ENCODE measurements at places on chromosomes 11 and 22. TPM values are rescaled to one million over a fixed set of nuclear protein-coding genes. Genes with fewer than 3 reads are reported as not detected.

Gene PANX2
- total RNA-seq: 4.5 TPM

GRCh38 chr22:22667966-22668880 is 23.8 kb downstream of the GGTLC2 start:
- no peak for DNase-seq

GRCh38 chr22:40428796-40429195 is 58.4 kb downstream of the SGSM3 start:
- no peak for DNase-seq

- DNase-seq: no peak
These were observed 48.8 kb upstream of the CD44 start for GRCh38 chr11:35090125-35090524.

Gene RNF26
- 10.5 TPM for total RNA-seq

Gene TMPRSS6
- under 0.01 TPM for total RNA-seq

GRCh38 chr11:63614136-63614671 is at the start of gene PLAAT3:
Gene PLAAT3 (minus strand): TSS chr11:63614433. CDS start chr11:63614014, 419 bp downstream.
- DNase-seq: no peak

Gene DEFB131B
- not detected for total RNA-seq

DNA sequence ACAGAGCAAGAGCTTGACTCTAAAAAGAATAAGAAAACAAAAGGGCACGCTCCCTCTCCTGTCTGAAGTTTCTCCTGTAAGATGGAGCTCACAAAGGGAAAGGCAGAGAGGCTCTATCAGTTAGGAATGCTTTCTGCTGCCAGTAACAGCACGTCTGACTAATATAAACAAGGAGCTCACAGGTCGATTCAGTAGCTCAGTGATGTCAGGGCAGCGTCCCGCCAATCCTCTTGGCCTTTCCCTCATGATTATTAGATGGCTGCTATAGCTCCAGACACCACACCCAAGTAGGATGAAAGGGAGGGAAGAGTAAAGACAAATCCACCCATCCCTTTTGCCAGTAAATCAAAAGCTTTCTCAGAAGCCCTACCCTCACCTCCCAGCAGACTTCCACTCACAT is 51.3 kb upstream of the HMGXB4 start:
- DNase-seq: no peak

Gene DLG2
- 12.0 TPM for total RNA-seq

Gene NDUFS8
- 112 TPM for total RNA-seq

Gene NRXN2
- total RNA-seq: not detected

DNA sequence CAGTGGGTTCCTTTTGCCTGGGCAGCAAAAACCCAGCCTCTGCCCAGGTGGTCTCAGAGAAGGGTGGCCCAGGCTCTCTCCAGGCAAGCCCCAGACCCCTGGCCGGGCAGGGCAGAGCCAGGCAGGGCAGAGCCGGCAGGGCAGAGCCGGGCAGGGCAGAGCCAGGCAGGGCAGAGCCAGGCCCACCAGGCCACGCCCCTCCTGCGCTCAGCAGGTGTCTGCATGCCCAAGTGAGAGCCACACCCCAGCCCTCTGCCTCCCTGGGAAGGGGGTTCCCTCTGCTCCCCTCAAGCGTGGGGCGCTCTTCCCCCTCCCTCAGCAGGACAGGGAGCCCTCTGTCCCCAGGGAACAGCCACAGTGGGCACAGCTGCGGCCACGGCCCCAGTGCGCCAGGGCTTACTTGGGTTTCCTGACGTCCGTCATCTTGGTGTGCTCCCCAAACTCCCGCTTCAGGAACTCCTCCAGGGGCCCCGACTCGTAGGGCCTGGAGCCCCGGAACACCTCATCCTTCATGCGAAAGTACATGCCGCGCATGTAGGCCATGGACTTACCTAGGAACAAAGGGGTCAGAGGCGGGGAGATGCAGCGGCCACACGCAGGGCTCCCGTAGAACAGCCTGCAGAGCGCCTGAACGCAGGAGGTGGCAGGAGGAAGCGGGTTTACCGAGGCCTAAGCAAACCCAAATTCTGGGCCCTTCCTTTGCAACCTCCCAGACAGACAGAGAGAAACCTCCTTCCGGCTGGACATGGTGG is 10.1 kb upstream of the BAIAP2L2 start:
- no peak for DNase-seq

DNA sequence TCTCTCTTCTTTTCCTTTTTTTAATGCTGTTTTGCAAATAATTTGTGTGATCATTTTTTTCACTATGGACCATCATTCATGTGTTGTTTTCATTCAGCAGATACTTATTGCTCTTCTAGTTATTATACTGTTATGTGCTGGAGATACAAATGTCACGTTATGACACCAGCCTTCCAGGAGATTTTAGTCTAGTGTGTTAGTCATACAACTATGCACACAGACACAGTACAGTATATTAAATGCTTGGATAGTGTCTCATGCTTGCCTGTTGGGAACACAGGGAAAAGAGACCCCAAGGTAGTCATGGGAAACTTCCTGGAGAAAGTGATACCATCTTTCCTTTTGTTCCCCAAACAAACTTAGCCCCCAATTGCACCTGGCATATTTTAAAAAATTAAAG is 116.1 kb downstream of the UVRAG start:
- no peak for DNase-seq

- no peak for DNase-seq
These were observed 388 bp downstream of the TMEM121B start for GRCh38 chr22:17120711-17121232.

All from esophagus squamous epithelium (tissue), 5 donors.